HEK293T (cell line): ENCODE measurements at places on chromosomes 7 and 10.

- no peak for DNase-seq
These were observed 3.4 kb upstream of the GRM8 start for GRCh38 chr7:127256041-127256725.

DNA sequence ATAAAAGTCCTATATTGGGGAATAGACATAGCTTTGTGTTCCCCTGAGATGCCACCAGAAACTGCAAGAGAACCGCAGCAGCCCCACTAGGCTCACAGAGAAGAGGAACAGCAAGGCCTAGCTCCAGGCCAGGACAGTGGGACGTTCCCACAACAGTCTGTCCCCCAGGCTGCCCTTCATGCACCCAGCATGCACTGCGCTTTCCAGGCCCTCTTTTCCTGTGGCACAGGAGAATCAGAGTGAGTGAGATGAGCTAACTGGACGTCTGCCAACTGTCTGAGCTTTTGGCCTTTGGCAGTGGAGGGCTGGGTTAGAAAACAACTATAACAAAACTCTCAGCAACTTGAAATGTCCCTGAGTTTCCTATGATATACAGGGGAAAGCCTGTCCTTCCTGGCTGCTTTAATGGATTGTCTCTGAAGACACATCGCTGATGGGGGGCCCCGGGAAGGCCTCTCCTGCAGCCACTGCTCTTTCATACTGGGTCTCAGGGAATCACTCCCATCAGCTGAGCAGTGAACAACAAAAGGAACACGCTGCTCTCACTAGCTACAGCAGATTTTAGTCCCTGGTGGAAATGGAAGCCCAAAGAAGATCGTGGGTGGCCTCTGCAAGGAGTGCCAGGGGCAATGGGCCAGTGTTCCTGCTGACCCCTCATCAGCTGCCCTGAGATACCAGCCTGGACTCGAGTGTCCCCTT, 53.5 kb downstream of the PODXL start:
- no peak for DNase-seq

DNA sequence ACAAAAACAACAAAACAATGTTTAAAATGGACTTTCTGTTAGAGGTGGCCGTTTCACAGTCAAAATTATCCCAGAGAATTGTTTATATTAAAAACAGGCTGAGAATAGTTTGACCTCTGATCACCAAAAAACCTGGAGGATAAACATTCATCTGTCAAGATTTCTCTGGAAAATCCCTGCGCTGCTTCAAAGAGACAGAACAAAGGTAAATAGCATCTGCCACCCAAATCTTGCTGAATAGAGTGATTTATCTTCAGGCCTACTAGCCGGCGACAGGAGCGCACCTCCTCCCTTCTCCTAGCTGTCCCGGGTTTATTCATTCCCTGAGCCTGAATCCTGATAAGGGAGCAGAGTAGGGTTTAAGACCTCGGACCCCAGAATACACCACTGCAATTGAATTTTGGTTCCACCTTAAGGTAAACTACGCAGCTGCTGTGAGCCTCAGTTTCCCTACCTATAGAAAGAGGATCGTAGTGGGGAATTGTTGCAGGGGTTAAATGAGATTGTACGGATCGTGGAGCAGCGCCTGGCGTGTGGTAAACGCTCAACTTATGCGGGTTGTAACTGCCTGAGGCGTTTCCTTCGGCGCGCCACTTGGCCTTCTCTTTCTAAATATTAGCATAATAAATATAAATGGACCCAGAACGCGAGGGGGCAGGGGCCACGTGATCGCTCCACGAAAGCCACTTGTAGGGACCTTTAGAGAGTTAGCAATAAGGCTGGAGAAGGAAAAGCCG, 498 bp upstream of the ST7 start:
- peak; percentile 46 for DNase-seq

DNA sequence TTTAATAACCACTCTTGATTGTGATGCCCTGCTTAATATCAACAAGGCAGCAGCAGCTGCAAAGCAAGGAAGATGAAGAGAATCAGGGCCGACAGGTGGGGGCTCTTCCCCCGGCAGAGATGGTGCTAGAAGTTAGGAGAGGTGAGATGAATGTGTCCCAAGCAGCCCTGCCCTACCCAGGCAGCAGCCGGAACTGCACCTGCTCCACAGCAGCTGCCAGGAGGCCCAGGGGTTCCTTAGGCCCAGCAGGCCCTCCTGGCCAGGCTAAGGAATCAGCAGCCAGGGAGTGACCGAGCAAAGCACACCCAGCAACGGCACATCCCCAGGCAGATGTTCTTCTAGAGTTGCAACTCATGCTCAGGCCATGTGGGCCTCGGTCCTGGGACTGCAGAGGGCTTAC, 17.9 kb downstream of the AFAP1L2 start:
- no peak for DNase-seq

- no peak for DNase-seq
These were observed 128.7 kb downstream of the TSPAN12 start for GRCh38 chr7:120729245-120729644.

DNA sequence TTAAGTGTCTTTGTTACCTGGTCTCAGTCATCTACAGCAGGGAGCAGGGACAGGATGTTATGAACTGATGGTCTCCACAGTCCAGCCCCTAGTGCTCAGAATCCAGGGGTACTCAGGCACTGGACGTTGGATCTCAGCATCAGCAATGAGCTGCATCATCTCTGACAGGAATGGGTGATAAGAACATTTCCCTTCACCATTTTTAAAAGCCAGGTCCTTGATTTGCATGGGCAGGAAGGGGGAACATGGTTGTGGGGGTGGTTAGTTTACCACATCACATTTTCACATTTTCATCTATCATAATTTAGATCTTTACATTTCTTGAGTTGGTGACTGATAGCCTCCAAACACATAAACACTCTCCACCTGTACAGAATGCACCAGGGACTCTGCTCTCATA, 427.8 kb upstream of the NPVF start:
- no peak for DNase-seq

GRCh38 chr7:17434841-17435692, 136.6 kb downstream of the AHR start:
- DNase-seq, result no peak

- no peak for DNase-seq
These were observed 8.6 kb downstream of the COL28A1 start for GRCh38 chr7:7527047-7527446.

GRCh38 chr10:67302701-67303100, 376.9 kb downstream of the LRRTM3 start:
- no peak for DNase-seq

GRCh38 chr10:113261161-113261560, 291.7 kb upstream of the HABP2 start:
- no peak for DNase-seq

DNA sequence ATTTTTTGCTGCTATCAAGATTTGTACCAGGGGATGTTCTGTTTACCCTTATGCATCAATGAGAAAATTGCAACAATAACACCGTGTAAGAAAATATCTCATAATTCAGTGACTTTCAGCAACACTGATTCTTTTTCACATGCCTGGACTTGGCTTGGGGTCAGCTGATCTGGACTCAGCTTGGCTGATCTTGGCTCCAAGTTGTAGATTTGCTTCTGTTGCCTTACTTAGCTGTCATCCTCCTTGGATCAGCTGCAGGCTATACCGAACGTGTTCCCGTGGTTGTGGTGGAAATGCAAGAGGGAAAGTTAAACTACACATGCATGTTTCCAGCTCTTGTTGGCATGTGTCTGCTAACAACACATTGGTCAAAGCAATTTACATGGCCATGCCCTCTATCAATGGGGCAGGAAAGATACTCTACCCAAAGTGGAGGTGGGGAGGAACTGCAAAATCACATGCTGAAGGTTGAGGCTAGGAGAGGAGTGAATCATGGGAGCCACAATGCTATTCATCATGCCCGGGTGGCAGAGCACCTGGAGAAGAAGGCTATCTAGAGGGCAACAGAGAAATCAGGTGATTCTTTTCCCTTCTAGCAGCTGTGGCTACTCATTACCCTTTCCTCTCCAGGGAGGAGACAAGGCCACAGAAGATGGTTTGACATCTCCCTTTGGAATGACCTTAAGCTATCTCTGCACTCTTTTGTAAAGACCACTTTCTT, 1276.3 kb upstream of the AUTS2 start:
- DNase-seq, result no peak

DNA sequence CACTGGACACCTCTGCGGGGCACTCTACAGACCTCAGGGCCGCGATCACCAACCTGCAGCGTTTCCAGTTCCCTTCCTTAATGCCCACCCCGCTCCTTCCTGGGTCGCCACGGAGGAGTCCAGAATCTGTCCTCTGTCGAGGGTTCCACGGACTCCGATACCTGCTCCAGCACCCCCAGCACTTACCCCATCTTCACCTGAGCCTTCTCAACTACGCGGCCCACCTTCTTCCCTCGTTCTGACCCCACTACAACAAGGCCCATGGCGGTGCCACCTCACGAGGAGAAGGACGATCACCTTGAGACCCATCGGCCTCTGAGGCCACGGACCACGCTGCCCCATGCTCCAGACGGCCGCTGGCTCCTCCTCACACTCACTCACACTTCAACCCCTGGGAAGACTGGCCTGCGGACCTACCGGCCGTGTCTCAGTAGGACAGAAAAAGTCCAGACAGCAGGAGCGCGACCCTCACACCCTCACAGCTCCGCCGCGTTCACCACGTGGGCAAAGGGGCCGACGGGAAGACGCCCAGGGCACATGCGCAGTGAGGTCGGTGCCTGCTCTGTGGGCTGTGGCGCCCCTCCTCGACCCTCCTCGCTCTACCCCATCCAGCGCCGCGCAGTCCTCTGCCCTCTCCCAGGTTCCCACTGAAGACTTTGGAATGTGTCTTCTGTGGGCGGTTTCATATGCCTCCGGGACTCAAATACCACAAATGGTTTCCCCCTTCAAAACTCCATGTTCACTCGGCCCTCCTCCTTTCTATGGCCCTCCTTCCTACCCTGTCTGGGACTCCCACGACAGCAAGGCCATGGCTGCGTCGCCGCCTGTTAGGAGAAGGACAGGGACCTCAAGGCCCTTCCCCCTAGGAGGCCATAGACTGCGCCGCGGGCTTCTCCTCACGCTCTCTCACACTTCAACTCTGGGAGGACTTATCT, 193.9 kb upstream of the PHF14 start:
- no peak for DNase-seq

GRCh38 chr7:144403649-144404061, at the start of gene NOBOX:
Gene NOBOX, minus strand, starts transcription at chr7:144403693.
- no peak for DNase-seq

GRCh38 chr7:1042492-1042833, 1.9 kb upstream of the GPR146 start:
- no peak for DNase-seq

- DNase-seq, result no peak
These were observed 469.0 kb downstream of the TFEC start for GRCh38 chr7:115561335-115562110.

- no peak for DNase-seq
These were observed 114.2 kb downstream of the TAF3 start for GRCh38 chr10:7932301-7933036.

- no peak for DNase-seq
These were observed 23.0 kb downstream of the SFR1 start for GRCh38 chr10:104144931-104145330.

DNA sequence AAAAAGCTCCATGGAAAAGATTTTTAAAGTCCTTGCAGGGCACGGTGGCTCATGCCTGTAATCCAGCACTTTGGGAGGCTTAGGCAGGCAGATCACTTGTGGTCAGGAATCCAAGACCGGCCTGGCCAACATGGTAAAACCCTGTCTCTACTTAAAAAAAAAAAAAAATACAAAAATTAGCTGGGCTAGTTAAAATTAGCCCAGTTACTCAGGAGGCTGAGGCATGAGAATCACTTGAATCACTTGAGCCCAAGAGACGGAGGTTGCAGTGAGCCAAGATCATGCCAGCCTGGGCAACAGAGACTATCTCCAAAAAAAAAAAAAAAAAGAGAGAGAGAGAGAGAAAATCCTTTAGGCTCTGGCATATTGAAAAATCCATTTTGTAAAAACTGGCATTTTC, 61.9 kb downstream of the CCDC6 start:
- no peak for DNase-seq

DNA sequence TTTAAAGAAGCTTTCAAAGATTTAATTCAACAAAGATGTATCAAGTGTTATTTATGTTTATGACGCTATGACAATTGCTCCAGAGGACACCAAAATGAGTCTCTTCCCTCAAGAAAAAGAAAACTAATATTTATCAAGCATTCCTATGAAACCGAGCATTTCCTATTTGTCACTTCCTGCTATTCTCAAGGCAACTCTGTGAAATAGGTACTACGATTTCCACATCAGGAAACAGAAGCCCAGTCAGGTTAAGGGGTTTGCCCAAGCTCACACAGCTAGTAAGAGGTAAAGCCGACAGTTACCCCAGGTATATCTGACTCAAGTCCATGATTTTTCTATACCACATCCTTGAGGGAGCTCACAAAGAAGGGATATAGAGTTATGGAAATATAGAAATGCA, 85.9 kb downstream of the TRIL start:
- DNase-seq, result no peak

DNA sequence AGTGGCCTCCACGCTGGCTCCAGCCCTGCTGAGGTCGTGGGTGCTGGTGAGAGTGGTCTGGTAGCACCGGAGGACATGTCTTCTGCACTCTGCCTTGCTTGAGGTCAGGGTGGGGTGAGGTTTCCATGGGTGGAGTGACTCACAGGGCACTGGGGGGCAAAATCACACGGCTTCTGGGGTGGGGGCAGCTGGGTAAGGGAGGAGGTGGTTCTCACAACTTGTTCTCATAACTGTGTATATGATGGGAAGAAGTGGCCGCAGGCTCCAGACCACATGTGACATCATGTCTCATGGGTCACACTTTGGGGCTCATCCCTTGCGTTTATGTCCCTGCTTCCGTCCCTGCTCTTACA, 884 bp upstream of the PRF1 start:
- no peak for DNase-seq

GRCh38 chr10:128602183-128602582, 476.0 kb upstream of the MKI67 start:
- DNase-seq, result no peak

DNA sequence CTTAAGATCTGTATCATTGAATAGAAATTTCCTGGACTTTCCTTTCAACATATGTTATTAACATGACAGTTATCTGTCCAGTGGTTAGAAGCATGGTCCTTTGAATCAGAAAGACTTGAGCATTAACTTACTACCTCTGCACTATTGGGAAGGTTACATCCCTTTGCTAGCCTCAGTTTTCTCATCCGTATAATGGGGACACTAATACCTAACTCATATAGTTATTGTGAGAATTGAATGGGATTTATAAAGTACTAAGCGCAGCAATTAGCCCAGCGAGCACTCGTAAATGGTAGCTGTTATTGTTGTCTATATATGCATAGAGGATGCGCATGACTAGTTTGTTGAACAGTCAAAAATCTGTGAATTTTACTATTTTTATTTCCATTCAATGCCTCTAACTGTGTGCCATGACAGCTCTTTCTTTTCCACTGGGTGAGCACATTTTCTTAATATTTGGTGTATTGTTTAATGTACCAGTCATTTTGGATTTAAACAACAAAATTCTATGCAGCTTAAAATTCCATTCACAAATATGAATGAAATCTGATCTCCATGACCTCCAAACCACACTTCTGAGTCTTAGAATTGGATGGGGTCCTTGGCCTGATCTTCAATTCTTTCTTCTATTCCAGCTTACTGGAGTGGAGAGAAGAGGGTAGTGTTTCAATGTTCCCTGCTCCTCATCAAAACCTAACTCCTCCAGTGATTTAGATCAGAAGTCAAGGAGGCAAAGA, 65.0 kb downstream of the CACNB2 start:
- no peak for DNase-seq

GRCh38 chr7:36605261-36606051, 118.8 kb downstream of the AOAH start:
- DNase-seq, result no peak
